Umbilical cord (tissue), 2 donors: ENCODE measurements at places on chromosomes 13 and 19.

GRCh38 chr19:48625891-48626327 lies 6.6 kb downstream of the SPHK2 start:
- no peak for DNase-seq

DNA sequence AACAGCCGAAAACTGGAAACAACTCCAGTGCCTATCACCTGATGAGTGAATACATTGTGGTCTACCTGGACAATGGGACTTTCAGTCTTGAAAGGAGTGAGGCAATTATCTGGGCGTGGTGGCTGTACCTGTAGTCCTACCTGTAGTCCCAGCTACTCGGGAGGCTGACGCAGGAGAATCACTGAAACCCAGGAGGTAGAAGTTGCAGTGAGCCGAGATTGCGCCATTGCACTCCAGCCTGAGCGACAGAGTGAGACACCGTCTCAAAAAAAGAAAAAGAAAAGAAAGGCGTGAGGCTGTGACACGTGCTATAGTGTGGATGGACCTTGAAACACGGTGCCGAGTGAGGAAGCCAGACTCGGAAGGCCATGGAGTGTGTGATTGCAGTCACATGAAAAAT lies 4.1 kb upstream of the NTN5 start:
- no peak for DNase-seq

DNA sequence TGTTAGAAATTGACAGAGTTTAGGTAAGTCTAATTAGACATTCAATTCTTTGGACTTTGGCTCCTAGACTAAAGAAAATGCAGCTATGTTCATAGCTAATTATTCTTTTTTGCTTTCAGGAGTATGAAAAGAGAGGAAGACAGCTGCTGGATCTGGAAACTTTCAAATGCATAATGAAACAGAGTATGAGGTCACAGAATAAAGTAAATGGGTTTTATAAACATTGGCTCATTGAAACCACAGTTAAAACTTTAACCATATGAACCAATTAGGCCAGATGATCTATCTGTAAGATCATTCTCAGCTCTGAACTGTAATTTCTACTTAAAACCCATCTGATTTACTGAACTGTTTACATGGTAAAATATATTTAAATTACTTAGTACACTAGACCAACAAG lies 82.7 kb downstream of the TEX26 start:
- no peak for DNase-seq

DNA sequence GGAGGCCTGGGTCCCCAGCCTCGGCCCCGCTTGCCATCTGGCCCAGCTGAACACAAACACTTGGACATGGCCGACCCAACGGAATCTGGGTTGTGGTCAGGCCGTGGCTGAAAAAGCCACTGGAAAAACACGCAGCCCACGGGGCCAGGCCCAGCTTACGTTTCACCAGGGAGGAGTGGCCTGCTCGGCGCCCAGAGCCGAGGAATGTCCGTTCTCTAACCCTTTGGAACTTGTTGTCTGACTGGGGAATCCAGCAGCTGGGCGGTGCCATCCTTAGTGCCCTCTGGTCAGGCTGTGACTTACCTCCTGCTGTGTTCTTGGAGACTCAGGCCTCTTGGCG lies 13.8 kb downstream of the CILP2 start:
- no peak for DNase-seq

DNA sequence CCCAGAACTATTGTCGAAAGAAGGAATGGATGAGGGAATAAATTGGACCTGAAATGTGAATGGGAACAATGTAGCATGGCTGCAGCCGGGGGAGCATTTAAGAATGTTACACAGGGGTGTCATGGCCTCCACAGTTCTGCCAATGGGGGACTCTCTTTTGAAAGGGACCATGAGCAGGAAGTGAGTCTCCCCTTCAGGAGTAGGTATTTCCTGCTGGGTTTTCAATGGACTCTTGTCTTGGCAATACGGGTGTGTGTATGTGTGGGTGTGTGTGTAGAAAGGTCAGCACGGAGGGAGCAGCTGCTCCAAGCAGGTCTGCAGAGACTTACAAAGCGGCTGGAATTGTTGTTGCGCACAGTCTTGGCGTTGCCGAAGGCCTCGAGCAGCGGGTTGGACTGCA lies 24.4 kb downstream of the MYO1F start:
- no peak for DNase-seq
